ENCODE measurements at places on chromosomes 11 and 22. TPM values are rescaled to one million over a fixed set of nuclear protein-coding genes. Genes with fewer than 3 reads are reported as not detected.

GRCh38 chr11:65897020-65897471 lies 3.1 kb downstream of the FOSL1 start:
- DNase-seq, result no peak
- H3K27me3 ChIP-seq, result peaks cover 6% of the 10 kb centered on the region
- H3K27ac ChIP-seq, result no peak overlapping the region
- no peaks in the 10 kb centered on the region for H3K36me3 ChIP-seq
- no peak overlapping the region for H3K4me3 ChIP-seq
- peaks cover 24% of the 10 kb centered on the region for H3K4me1 ChIP-seq

DNA sequence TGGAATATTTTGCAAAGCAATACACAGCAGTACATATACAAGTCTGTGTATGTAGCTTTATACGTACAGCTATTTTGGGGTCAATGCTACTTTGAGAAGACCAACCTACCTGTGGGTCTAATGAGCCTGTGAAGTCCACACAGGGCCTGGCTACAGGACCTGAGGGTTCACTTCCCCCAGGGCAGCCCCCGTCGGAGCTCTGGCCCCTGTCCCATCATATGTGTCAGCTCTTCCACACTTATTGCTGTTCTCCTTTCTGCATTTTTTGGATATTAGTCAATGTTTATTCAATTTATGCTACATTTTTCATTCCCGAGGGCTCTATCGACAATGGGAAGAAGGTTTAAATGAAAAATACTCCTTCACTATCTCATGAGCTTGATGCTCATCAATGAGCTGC lies 1473.6 kb downstream of the BRD1 start:
- peaks cover 42% of the 10 kb centered on the region for H3K27me3 ChIP-seq
- no peaks in the 10 kb centered on the region for H3K36me3 ChIP-seq
- no peak for DNase-seq
- H3K4me3 ChIP-seq, result no peak overlapping the region
- no peak overlapping the region for H3K27ac ChIP-seq

DNA sequence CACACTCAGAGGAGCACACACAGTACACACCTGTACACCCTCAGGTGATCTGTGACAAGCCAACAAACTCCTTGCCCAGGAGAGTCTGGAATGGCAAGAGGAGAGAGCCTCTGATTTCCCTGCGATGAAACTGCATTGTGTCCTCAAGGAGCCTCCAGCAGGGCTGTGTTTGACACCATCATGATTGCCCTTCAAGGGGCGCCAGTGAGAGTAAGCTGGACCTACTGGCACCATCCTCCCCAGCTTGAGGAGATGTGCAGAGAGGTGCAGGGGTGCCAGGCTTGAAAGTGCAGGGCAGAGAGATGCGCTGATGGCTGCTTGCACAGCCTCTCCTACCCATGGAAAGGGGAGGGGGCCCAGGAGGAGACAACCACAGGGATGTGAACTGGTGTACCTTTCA lies 188.8 kb upstream of the CADM1 start:
- H3K27ac ChIP-seq, result no peak overlapping the region
- H3K27me3 ChIP-seq, result no peaks in the 10 kb centered on the region
- H3K36me3 ChIP-seq, result no peaks in the 10 kb centered on the region
- H3K4me1 ChIP-seq, result peaks cover 4% of the 10 kb centered on the region
- H3K4me3 ChIP-seq, result no peak overlapping the region

DNA sequence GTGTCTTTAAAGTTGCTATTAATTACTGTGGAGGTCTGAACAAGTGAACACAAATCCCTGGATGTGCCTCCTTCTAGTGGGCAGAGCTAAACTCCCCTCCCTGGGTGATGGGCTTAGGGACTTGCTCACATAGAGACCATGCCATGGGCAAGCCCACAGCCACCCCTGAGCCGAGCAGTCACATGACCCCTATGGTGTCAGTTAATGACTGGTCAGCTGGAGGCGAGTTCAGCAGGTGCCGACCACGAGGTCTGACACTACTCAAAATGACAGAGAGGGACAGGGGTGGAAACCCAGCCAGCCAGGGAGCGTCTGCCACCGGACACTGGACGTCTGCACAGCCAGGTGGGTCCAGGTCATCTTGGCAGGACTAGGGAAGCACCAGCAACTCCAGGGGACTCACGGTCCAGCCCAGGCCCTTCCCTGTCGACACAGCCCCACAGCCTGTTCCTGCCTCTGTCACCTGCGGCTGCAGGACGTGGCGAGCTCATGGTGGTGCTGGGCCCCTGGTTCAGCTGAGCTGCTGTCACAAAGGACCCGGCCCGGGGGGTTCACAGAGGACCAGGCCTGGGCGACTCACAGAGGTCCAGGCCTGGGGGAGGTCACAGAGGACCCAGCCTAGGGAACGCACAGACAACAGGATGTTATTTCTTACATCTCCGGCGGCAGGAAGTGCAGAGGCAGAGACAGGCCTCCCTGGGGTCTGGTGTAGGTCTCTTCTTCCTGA lies 135.0 kb downstream of the BRD1 start:
- no peaks in the 10 kb centered on the region for H3K4me1 ChIP-seq
- DNase-seq, result no peak
- H3K4me3 ChIP-seq, result no peak overlapping the region
- no peak overlapping the region for H3K27ac ChIP-seq

GRCh38 chr11:1422481-1422880 lies 32.7 kb downstream of the BRSK2 start:
- no peaks in the 10 kb centered on the region for H3K4me1 ChIP-seq
- peaks cover 5% of the 10 kb centered on the region for H3K27me3 ChIP-seq
- H3K4me3 ChIP-seq, result no peak overlapping the region
- H3K36me3 ChIP-seq, result no peaks in the 10 kb centered on the region
- DNase-seq, result no peak

DNA sequence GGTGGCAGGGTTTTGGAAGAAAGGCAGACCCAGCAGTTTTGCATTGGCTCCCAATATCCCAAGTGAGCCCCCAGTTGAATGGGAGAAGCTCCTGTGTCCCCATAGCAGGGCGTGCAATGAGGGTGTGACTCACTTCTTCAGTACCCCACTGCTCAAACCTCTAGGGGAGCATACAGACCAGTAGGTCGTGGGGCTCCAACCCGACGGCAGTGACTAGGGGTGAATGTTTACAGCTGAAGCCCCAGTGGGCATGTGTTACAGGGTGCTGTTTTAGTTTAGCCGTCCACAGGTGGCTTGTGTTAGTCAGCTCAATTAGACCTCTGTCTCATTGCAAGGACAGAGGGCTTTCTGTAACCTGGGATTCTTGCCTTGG lies 564.5 kb upstream of the CNTN5 start:
- no peaks in the 10 kb centered on the region for H3K36me3 ChIP-seq
- H3K27me3 ChIP-seq, result no peaks in the 10 kb centered on the region

- no peak for DNase-seq
- no peak overlapping the region for H3K4me3 ChIP-seq
- H3K4me1 ChIP-seq, result peaks cover 98% of the 10 kb centered on the region
- H3K27me3 ChIP-seq, result no peaks in the 10 kb centered on the region
- H3K36me3 ChIP-seq, result peaks cover 9% of the 10 kb centered on the region
Observed at GRCh38 chr22:36343720-36344105, 44.1 kb downstream of the MYH9 start.

- no peak overlapping the region for H3K4me3 ChIP-seq
- H3K4me1 ChIP-seq, result peaks cover 4% of the 10 kb centered on the region
- no peaks in the 10 kb centered on the region for H3K27me3 ChIP-seq
- H3K27ac ChIP-seq, result no peak overlapping the region
- DNase-seq, result no peak
Observed at GRCh38 chr11:72755713-72756285, 3.6 kb upstream of the ARAP1 start.

DNA sequence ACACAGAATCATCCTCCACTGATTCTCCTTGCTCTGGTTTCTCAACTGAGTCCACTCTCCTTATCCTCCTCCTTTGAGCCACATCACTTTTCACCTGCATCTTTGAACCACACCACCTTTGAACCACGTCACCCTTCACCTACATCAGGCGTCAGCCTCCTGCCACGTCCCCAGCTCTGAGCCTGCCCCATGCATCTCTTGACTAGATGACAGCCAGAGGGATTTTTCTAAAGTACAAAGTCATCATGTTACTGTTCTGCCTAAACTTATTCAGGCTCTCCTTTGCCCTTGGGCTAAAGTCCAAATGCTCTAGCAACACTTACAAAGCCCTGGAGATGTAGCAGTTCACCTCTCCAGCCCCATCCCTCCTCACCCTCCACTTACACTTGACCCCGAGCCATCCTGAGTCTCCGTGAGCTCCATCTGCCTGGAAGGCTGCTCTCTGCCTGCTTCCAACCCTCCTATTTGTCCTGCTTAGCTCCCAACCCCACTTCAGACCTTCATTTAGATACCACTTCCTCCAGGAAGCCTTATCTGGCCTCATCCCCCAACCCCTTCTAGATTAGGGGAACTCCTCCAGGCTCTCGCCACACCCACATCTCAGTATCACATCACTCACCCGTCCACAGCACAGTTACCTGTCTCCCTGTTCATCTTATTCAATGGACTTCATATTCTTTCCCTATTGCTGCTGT lies 3.7 kb upstream of the MS4A10 start:
- no peaks in the 10 kb centered on the region for H3K27me3 ChIP-seq
- H3K36me3 ChIP-seq, result no peaks in the 10 kb centered on the region
- DNase-seq, result no peak

DNA sequence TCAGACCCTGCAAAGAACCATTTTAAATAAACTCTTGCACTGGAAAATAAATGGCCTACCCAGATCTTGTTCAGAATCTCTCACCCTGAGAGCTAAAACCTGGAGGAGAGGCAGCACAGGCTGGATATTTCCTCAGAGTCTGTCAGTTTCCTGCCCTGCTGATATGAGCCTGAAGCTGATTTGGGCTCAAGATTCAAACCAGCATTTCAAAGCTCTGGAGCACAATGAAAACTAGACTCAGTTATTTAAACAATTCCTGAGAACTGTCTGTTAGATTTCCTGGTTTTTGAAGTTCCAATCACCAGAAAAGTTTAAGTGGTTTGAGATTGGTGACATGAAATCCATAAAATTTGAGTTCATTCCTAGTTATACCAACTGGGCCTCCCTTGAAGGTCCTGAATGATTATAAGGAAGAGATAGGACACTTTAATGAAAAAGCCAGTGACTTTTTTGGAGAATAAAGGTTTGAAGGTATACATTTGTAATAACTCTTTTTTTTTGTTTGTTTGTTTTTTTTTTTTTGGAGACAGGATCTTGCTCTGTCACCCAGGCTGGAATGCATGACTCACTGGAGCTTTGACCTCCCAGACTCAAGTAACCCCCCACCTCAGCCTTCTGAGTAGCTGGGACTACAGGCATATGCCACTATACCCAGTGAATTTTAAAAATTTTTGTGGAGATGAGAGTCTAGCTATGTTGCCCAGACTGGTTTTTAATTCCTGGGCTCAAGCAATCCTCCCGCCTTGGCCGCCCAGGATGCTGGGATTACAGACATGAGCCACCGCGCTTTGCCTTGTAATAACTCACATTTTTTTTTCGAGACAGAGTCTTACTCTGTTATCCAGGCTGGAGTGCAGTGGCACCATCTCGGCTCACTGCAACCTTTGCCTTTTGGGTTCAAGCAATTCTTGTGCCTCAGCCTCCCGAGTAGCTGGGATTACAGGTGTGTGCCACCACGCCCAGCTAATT lies 8.0 kb upstream of the ESAM start:
- no peak overlapping the region for H3K27ac ChIP-seq
- no peak overlapping the region for H3K4me3 ChIP-seq
- peaks cover 92% of the 10 kb centered on the region for H3K36me3 ChIP-seq

DNA sequence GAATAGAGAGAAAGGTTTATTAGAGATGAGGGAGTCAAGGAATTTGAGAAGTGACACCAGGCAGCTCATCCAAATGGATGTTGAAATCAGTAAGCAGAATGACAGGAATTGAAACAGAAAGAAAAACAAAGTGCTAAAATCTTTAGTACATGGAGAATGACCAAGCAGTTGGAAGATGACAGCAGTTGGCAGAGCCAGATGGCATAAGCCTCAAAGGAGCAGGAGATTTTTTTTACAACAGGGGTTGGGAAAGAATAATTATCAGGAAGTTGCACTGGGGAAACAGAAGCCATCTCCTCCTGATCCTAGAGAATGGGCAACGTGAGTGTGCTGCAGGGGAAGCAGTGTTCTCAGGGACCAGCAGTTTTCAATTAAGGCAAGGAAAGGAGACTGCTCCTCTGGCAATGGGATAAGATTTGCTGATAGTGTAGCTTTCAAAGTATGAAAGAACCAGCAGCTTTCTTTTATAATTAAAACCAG lies 28.9 kb downstream of the RAB39A start:
- no peak for DNase-seq
- H3K4me1 ChIP-seq, result no peaks in the 10 kb centered on the region
- H3K27me3 ChIP-seq, result peaks cover 5% of the 10 kb centered on the region
- H3K36me3 ChIP-seq, result no peaks in the 10 kb centered on the region

- no peaks in the 10 kb centered on the region for H3K27me3 ChIP-seq
- H3K27ac ChIP-seq, result no peak overlapping the region
- H3K4me1 ChIP-seq, result no peaks in the 10 kb centered on the region
Observed at GRCh38 chr11:121497176-121497998, 44.6 kb upstream of the SORL1-AS1 start.

DNA sequence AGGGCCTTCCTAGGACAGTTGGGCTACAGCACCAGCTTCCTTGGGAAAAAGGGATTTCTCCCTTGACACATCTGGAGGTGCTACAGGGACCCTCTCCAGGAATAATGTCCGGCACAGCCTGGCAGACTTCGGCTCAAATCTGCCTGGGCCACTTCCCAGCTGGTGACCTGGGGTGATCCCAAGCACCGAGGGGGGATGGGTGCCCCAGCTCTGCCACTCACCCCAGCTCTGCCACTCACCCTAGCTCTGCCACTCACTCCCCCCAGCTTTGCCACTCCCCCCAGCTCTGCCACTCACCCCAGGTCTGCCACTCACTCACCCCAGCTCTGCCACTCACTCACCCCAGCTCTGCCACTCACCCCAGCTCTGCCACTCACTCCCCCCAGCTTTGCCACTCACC lies 9.9 kb downstream of the OSBPL5 start:
- no peak overlapping the region for H3K27ac ChIP-seq
- DNase-seq, result no peak
- peaks cover 57% of the 10 kb centered on the region for H3K4me1 ChIP-seq
- H3K36me3 ChIP-seq, result no peaks in the 10 kb centered on the region
- no peak overlapping the region for H3K4me3 ChIP-seq
- no peaks in the 10 kb centered on the region for H3K27me3 ChIP-seq

DNA sequence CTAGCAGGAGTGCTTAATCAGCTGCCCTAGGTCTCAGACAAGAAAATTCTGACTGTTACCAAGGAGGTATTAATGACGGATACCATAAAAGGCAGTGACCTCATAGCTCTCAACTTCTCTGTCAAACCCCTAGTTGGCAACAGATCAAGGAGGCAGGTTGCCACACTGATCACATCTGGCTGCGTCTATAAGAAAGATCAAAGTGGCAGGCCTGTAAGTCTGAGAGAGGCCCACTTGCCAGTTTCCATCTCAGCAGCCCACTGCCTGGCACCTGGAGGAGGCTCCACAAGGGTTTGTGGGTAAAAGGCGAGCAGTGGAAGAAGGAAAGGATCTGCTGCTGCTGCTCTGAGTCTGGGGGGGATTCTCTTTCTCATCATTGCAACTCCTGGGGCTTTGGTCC lies 239.6 kb upstream of the MPPED2 start:
- H3K36me3 ChIP-seq, result no peaks in the 10 kb centered on the region
- no peaks in the 10 kb centered on the region for H3K4me1 ChIP-seq
- no peaks in the 10 kb centered on the region for H3K27me3 ChIP-seq
- H3K27ac ChIP-seq, result no peak overlapping the region
- H3K4me3 ChIP-seq, result no peak overlapping the region
- no peak for DNase-seq

Gene PDE2A
- 40.3 TPM for total RNA-seq

Gene CSF2RB
- 1.9 TPM for total RNA-seq
